Lung (tissue), 17 donors: ENCODE measurements at places on chromosomes 11 and 22. TPM values are rescaled to one million over a fixed set of nuclear protein-coding genes. Genes with fewer than 3 reads are reported as not detected.

DNA sequence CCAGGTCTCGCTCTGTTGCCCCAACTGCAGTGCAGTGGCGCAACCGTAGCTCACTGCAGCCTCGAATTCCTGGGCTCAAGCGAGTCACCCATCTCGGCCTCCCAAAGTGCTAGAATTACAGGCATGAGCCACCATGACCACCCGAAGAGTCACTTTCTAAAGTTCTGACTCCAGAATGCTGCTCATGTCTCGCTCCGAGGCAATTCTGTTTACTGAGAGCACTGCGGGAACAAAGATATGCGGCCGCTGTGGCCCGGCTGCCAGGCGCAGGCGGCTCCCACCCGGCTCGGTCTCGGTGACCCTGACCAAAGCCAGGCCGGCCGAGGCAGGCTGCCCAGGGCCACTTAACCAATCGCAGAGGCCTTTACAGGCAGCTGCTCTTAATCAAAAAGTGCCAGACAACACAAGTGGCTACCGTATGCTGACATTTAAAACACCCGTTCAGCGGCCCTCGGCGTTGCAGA, 78.7 kb downstream of the PHF21B start:
- H3K27me3 ChIP-seq = no peaks in the 10 kb centered on the region
- H3K27ac ChIP-seq = no peak overlapping the region
- H3K36me3 ChIP-seq = no peaks in the 10 kb centered on the region

DNA sequence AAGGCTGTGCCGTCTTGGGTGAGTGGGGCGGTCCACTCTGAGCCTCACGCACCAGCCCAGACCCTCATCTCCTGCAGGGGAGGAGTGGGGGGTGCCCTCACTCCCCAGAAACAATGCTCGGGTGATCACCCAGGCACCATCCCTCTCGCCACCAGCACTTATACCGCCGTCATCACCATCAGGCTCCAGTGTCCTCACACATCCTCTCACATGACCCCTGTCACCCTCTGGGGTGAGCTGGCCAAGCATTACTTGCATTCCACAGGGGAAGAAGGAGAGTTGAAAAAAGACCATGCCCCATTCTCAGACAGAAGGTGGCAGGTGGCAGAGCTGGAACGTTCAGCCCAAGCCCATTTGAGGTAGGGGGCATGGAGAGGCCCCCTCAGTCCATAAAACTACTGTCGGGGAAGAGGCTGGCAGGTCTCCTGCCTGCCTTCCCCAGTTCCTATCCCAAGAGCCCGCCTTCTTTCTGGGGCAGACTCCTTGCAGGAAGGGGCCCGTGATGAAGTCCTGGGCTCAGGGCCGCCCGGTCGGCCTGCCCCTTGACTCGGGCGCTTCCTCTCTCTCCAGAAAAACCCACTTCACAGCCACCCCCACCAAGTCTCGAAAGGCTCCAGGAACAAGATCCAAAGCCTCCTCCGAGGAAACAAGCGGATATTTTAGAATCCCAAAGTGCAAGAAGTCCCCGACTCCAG, 153.3 kb downstream of the DSCAML1 start:
- H3K4me1 ChIP-seq = no peaks in the 10 kb centered on the region
- peak; percentile 36 for DNase-seq
- H3K27me3 ChIP-seq = peaks cover 12% of the 10 kb centered on the region
- no peaks in the 10 kb centered on the region for H3K36me3 ChIP-seq

The KRTAP5-11 gene
- total RNA-seq = not detected

- no peak overlapping the region for H3K4me3 ChIP-seq
- no peaks in the 10 kb centered on the region for H3K27me3 ChIP-seq
- no peaks in the 10 kb centered on the region for H3K36me3 ChIP-seq
- peaks cover 20% of the 10 kb centered on the region for H3K4me1 ChIP-seq
- DNase-seq = no peak
These were observed 60.5 kb downstream of the BCR start for GRCh38 chr22:23240639-23241389.

DNA sequence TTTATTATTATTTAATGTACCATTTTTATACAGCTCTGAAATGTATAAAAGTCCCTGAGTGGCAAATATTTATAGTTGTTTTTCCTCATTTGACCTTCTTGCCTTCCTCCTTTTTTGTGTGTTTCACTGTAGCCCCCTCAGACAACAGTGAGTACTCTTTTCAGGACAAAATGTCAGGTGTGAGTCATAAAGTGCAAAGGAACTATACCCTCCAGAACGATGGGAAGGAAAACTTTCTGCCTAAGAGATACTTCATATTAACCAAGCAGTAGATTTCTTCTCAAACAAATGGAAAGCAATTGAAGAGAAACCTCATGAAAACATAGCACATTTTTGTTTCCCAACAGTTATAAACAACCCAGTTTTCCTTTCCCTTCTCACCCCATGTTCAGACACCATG, 16.1 kb upstream of the MS4A7 start:
- H3K27ac ChIP-seq = no peak overlapping the region
- H3K27me3 ChIP-seq = no peaks in the 10 kb centered on the region
- H3K4me1 ChIP-seq = no peaks in the 10 kb centered on the region
- H3K4me3 ChIP-seq = no peak overlapping the region
- no peaks in the 10 kb centered on the region for H3K36me3 ChIP-seq

The CYP2D6 gene
- 1.3 TPM for total RNA-seq
